ENCODE measurements at places on chromosomes 13 and 19.

DNA sequence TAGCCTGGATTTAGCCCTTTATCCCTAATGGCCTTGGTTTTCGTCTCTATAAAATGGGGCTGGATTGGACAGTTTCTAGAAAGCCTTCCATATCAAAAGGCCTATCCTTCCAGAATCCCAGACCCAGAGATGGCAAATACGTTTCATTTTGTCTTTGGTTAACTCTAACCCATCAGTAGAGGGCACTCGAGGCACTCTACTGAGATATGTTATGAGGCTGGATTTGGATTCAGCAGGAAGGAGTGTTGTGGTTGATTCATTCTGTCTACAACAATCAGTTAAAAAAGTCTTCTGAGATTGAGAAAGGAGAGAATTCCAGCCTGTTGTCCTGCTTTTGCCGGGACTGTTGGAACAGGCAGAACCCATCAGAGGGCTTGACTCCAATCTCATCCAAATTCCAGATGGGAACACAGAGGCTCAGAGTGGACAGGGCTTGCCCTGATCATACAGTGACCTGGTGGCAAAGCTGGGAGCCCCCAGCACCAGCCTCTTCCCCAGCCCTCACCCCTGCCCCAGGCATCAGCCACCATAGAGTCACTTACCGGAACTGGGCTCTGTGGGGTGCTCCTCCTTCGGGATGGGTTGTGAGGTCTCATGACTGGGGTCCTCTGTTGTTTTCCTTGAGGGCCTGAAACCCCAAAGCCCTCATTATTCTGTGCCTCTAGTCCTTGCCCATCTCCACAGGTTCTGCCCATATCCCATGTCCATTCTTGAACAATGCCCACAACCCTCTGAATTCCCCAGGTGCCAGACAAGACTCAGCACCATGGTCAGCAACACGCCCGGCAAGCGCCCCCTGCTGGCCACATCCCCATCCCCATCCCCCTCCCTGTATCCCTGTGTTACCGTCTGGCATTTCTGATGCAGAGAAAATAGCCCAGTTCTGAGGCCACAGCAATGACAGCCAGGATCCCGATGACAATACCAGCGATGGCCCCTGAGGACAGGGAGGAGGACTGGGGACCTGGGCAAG lies 12.3 kb upstream of the ZNF180 start:
- no peak for DNase-seq

GRCh38 chr19:35806597-35806996 lies 6.0 kb downstream of the PRODH2 start:
- DNase-seq, result no peak

DNA sequence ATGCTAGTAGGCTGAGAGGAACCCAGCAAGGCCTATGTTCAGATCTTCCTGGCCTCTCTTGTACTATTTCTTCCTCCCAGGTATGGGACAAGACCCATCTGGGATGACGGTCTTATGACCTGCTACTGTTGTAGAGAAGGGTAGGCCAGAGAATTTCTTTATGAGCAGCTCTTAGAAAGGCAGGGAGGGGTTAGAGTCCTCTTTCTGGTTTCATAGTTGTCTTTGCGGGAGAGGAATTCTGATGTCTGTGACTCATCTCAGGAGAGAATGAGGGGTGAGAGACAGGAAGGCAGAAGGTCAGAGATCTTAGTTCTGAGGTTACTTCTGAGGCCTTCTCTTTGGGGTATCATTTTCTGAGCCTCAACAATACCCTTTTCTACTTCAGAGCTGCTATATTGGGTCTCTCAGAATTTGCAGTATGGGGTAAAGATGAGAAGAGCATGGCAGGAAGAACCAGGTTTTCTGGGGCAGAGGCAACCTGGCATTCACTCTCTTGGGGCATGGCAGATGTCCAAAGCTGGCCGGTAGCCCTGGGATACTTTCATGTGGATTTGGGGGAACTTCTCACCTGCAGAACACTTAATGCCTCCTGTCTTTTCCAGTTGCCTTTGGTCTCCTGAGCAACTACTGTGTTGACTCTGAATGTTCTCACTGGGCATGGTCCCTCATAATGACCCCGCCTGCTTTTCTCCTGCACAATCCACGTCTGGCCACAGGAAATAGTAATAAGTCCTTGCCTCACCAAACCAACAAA lies 154.4 kb downstream of the GGACT start:
- DNase-seq, result no peak

GRCh38 chr13:44309794-44310757 lies 63.5 kb upstream of the SERP2 start:
- DNase-seq, result no peak

- DNase-seq, result no peak
These were observed 9.7 kb upstream of the FBXO17 start for GRCh38 chr19:38985262-38985661.

DNA sequence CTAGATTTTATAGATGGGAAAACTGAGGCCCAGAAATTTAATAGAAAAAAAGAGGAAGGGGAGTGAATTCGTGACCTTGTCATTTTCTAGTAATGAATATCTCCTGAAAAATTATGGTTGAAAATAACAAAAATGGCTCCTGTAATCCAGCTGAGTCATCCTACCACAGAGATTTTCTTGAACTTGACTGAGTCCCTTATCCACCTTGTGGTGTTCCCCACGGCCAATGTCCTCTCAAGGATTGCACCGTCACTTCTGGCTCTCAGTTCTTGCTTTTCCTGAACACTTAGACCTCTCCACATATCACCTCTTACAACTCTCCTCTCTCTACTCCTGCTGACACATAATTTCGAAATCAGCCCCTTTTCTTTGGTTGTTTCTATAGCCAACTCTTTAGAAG lies 1.2 kb upstream of the KATNAL1 start:
- no peak for DNase-seq

DNA sequence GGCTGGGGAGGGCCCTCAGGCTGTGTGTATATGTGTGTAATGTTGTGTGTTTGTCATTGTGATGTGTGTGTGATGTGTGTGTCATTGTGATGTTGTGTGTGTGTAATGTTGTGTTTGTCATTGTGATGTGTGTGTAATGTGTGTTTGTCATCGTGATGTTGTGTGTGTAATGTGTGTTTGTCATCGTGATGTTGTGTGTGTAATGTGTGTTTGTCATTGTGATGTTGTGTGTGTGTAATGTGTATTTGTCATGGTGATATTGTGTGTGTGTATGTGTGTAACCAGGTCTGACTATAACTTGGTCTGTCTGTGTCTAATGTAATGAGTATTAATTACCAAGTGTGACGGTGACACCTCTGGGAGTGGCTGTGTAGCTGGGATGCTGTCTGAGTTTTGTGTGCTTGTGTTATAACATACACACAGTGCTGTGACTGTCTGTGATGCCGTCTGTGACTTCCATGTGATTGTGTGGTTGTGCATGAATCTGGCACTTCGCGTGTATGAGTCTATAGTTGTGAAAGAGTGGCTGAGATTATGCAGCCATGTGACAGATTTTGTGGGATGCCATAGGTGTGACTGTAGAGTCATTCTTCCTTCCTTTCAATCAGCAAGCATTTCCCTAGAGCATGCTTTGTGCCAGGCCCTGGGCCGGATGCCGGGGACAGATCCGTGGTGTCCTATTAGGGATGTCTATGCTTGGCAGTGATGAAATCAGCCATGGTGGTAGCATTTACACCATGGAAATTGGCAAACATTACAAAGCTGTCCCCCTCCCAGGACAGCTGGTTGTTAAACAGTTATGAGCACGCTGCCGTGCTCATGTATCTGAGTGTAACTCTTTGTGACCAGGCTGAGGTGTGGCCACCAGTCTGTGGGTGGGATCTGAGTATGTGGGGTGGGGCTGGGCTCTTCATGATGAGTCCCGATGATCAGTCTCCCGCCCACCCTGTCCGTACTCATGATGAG lies 6.4 kb downstream of the TNFSF14 start:
- no peak for DNase-seq

DNA sequence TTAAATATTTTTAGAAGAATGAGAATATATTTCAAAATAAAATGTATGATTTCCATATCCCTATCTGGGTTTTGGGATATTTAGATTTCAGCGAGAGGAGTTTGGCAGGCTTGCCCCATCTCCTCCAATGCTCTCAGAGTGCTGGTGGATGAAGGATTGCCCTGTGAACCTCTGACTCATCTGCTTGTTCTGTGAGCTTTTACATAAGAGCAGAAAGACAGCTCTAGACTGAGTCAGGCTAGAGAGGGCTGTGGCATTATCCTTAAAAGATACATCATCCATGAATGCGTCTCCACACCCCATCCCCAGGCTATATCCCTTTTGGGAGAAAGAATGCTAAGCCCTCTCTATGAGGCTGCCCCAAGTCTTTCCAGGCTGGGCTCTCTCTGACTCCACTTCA lies 190.6 kb downstream of the TUBA3C start:
- DNase-seq, result no peak

GRCh38 chr13:82292334-82292733 lies 1589.9 kb downstream of the SLITRK1 start:
- no peak for DNase-seq

DNA sequence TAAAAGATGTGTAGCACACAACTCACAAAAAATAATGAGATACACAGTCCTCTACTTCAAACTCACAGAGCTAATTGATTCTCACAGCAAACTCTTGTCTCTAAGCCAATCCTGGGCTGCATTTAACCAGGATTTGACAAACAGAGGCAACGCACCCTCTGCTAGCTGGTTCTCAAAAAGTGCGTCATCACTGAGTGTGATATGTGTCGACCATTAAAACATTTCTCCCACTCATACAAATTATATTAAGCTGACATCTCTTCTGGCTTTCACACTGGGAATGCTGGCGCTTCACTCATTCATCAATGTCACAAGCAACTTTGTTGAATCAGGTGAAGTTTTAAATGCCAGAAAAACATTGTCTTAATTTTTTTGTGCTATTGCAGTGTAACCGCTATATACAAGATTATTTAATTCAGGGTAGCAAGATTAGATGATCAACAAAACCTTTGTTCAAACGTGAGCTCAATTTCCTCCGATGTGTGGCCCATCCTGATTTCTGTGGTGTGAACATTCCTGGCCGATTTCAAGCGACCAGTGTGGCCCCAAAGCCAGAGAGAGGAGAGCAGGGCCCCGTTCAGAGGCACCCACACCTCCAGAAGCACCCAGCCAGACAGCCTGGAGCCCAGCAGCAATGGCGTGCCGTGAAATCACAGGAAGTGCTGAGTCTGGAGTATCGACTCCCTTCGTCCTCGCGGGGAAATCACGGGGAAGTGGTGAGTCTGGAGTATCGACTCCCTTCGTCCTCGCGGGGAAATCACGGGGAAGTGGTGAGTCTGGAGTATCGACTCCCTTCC lies 49.4 kb downstream of the RASA3 start:
- DNase-seq, result no peak

GRCh38 chr13:66780814-66781213 lies 449.3 kb downstream of the PCDH9 start:
- DNase-seq, result no peak

GRCh38 chr13:76852986-76853385 lies 33.2 kb downstream of the KCTD12 start:
- DNase-seq, result no peak

- no peak for DNase-seq
These were observed 802.5 kb upstream of the SLITRK1 start for GRCh38 chr13:84684804-84685203.

- DNase-seq, result no peak
These were observed 2.9 kb upstream of the ZNF700 start for GRCh38 chr19:11921852-11922495.

DNA sequence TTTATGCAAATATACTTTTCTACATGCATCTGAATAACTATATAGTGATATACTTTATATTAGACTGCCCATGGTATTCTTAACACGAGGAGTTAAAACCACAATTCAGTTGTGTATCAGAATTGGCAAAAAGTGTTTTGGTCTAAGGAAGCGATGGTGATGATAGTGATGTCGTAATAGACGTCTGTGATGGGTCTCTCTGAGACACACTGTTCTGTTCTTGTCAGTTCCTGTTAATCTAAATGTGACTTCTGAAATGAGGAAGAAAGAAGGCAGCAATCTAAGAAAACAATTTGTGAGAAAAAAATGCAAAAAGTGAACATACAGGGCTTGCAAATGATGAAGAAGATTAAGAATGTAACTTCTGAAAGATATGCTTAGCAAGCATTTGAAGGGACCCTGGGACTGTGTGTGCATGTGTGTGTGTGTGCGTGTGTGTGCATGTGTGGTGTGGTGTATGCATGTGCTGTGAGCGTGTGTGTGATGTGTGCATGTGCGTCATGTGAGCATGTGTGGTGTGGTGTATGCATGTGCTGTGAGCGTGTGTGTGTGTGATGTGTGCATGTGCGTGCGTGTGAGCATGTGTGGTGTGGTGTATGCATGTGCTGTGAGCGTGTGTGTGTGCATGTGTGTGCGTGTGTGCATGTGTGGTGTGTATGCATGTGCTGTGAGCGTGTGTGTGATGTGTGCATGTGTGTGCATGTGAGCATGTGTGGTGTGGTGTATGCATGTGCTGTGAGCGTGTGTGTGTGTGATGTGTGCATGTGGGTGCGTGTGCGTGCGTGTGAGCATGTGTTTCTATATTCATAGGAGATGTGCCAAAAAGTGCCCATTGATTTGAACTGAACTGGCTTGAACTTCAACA lies 131.8 kb downstream of the IRS2 start:
- no peak for DNase-seq

- no peak for DNase-seq
These were observed 488.8 kb downstream of the KCTD12 start for GRCh38 chr13:76397413-76397812.

DNA sequence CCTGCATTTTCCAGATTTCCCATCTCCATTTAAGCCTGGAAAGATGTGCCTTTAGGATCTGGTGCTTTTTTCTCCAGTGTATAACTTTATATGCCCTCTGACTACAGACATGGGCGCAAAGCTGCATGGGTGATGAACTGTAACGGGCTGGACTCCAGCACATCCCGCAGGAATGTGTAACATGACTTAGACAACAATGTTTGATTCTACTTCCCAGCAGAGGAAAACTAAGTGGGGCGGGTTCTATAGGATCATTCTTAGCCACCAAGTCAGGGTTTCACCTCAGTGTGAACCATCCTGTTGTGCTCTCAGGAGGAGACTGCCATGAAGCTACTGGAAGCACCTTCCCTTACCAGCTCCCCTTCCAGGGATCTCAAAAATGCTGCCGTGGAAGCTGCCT lies 93.2 kb upstream of the SERP2 start:
- DNase-seq, result no peak

GRCh38 chr19:48915757-48916156 lies 15.6 kb downstream of the NUCB1 start:
- no peak for DNase-seq

DNA sequence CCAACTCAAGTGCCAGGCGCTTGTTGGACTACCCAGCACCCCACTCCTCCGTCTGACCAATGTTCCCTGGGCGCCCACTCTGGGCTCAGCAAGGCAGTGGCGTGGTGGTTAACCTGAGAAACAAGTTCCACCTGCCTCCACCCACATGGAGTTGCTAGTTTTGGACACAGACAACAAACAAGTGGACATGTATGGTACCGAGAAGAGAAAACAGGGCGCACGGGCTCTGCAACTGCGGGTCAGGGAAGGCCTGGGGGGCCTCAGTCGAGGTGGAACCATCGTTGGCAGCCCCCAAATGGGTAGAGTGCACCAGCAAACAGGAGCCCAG lies 2.5 kb downstream of the MIER2 start:
- no peak for DNase-seq

DNA sequence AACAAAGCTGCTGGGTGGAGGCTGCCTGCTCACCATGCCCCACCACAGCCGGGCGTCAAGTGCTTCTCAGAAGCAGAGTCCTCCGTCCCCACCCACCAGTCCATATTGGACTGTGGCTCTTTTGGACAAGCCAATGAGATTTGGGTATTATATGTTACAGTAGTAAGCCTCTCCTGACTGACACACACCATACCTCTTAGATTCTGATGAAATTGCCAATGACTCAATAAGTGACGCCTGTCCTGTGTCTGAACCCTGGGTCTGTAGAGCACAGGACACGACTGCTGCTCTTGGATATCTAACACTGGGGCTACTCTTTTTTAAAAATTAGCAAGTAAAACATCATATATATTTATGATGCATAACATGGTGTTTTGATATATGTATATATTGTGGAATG lies 44.8 kb upstream of the UBAC2 start:
- no peak for DNase-seq
